ENCODE measurements at places on chromosomes 1 and 21.

DNA sequence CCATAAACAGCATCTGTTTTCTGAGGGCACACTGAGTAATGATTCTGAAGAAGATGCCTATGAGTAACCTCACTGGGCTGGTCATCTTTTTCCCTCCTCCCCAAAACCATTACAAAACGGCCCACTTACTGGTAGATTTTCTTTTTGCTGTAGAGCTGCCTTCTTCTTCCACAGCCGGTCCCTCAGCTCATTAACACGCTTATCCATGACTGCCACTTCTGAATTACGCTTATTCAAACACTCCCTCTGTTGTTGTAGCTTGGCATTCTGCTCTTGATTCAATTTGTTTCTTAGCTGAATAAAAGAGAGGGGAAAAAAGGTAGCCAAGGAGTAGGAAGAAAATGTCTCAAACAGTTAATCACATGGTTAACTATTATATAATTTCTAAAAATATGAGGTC, 43.1 kb downstream of the TP53BP2 start:
- no peak for DNase-seq

GRCh38 chr1:4127592-4128140, 227.6 kb upstream of the C1orf174 start:
- DNase-seq, result no peak

DNA sequence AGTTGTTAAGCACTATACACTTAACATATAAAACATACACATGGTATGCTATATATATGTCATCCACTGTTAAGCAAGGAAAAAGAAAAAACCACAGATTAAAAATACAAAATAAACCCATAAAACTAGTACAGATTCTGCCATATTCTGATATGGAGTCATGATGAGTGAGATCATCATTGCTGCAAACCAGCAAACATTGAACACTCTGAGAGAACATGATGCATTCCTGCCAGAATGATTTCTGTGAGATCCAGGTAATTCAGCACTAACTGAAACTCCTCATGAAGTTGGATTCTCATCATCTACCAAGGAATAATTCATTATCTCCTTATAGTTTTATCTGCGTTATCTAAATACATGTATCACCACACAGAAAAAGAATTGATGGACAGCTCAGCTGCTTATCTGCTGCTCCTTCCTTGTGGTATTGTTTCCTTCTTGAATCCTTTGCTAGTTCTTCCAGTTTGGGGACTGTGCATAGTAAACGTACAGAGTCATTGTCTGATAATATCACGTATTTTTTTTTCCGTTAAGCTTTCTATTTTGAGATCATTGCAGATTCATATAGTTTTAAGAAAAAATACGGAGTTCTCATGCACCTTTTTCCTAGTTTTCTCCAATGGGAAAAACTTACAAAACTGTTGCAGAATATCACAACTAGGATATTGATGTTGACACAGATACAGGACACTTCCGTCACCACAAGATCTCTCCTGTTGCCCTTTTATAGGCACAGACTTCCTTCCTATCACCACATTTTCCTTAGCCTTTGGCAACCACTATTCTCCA, 9.3 kb downstream of the RAB4A start:
- no peak for DNase-seq

- no peak for DNase-seq
These were observed 9.6 kb downstream of the CAMK2N1 start for GRCh38 chr1:20476265-20477038.

- no peak for DNase-seq
These were observed 151.0 kb upstream of the C1orf87 start for GRCh38 chr1:60224523-60224922.

GRCh38 chr1:4176841-4177240, 276.8 kb upstream of the C1orf174 start:
- no peak for DNase-seq

DNA sequence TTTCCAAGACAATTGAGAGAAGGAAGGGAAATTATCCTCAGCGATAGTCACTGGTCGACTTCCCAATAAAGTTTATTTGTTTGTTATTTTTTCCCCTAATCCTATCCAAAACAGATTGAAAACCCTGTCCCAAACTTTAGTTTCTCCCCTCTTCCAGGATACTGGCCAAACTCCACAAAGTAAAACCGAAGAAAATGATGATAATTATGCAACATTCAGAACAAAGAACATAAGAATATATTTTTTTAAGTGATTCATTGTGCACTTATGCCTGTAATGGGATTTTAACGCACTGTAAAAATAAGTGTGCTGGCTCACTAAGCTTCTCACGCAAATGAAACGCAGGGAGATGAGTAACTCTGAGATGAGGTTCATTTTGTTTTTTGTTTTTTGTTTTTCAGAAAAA, 6.0 kb downstream of the GLIS1 start:
- no peak for DNase-seq

DNA sequence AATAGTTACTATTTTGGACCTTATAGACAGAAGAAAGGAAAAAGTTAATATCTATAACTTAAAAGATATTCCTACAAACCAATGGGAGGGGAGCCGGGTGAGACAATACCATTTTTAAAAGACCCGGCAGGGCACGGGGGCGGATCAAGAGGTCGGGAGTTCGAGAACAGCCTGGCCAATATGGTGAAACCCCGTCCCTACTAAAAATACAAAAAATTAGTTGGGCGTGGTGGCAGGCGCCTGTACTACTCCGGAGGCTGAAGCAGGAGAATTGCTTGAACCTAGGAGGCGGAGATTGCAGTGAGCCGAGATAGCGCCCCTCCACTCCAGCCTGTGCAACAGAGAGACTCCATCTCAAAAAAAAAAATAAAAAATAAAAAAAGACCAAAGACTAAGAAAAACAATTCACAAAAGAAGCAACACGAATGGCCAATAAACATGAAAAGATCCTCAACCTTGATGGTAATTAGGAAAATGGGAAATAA, 1.2 kb upstream of the PSMB2 start:
- peak; percentile 1 for DNase-seq

GRCh38 chr1:243798726-243799125, 51.3 kb downstream of the AKT3 start:
- DNase-seq, result no peak

GRCh38 chr1:64363111-64363510, 106.8 kb upstream of the CACHD1 start:
- no peak for DNase-seq

GRCh38 chr1:119440721-119441307, 25.9 kb downstream of the HSD3B2 start:
- DNase-seq, result no peak

- DNase-seq, result no peak
These were observed 411.8 kb upstream of the ESRRG start for GRCh38 chr1:217134857-217135568.

GRCh38 chr1:154730259-154730658, 122.3 kb upstream of the ADAR start:
- no peak for DNase-seq

- DNase-seq, result no peak
These were observed 80.7 kb upstream of the TNFSF4 start for GRCh38 chr1:173287785-173288184.

All from bone marrow (tissue), 2 donors.